ENCODE measurements at places on chromosomes 4 and X. TPM values are rescaled to one million over a fixed set of nuclear protein-coding genes. Genes with fewer than 3 reads are reported as not detected.

Gene GAGE12E
- not detected for polyA plus RNA-seq

Gene SAGE1
- not detected for polyA plus RNA-seq

Gene SPANXC
- not detected for polyA plus RNA-seq

Gene TTC29
- polyA plus RNA-seq, result 3.0 TPM

Gene FAM47C
- not detected for polyA plus RNA-seq

Gene GABRQ
- polyA plus RNA-seq, result 0.77 TPM

Gene SMPX
- 10.5 TPM for polyA plus RNA-seq

Gene TMEM164
- polyA plus RNA-seq, result 41.1 TPM

Gene LAMP2
- polyA plus RNA-seq, result 76.4 TPM

Gene ADAM29
- polyA plus RNA-seq, result 0.10 TPM

GRCh38 chr4:107578321-107578720 lies 141.7 kb downstream of the PAPSS1 start:
- no peak for DNase-seq

GRCh38 chrX:40933706-40934425 lies 151.4 kb upstream of the USP9X start:
- DNase-seq, result peak; percentile 35

- no peak for DNase-seq
These were observed 37.9 kb downstream of the RELL1 start for GRCh38 chr4:37648084-37648817.

- no peak for DNase-seq
These were observed 173.2 kb downstream of the MGST2 start for GRCh38 chr4:139838811-139839210.

DNA sequence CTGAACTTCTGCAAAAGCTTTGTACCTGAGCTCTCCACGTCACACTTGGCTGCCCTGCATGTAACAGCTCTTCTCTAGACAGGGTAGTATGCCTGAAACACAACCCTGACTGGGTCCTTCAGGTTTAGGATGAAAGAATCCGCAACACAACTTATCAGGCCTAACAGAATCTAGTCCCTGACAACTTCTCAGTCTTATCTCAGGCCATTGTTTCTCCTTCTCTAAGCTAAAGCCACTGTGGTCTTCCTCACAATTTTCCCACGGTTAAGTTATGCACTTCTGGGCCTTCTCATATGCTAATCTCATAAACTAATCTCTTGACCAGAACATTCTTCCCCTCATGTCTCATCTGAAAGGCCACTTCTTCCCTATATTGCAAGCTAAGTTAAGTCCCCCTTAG lies 10.8 kb upstream of the TMPRSS11B start:
- DNase-seq, result no peak

GRCh38 chr4:15457406-15458201 lies 12.1 kb upstream of the CC2D2A start:
- peak; percentile 55 for DNase-seq

DNA sequence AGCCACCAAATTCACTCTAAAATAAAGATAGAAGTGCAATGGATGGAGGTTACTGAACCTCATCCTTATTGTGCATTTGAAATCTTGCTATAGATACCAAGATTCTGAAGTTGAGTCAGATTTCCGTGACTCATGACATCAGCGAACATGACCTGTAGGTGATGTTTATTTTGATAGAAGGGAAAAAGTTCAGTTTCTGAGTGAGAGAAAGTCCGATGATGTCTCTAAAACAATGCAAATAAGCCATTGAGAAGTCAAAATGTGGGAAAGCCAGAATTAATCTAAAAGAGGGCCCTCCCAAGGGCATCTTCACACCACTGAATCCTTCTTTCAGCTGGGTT lies 20.0 kb downstream of the PHOX2B start:
- no peak for DNase-seq

GRCh38 chr4:76470532-76470931 lies 35.5 kb downstream of the SHROOM3 start:
- no peak for DNase-seq

DNA sequence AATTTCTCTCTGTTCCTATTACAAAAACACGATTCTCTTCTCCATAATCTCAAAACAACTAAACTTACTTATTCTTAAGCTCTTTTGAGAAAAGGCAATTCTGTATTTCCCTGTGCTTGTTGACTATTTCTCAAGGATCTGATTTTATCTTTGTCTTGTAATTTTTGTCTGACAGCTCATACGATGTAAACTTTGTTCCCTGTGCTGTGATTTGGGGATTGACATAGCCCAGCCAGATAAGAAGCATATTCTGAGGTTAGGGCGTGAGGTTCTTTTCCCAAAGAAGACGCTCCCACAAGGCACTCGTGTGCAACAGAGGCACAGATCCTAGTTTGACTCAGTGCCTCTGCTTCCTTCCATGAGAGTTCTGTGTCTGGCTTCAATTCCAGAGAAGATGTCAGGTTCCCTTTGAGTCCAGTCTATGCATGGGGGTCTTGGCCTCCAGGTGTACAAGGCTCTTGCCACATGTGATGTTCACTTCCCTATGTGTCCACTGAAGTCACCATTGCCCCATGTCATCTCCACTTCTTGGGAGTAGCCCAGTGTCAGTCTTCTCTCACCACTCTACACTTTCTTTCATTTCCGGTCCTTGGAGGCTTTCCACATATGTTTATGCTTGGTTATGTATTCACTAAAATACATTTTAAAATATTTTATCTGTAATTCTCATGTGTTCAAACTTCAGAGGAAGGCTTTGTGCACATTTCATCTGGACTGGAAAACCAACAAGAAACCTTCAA lies 94.8 kb downstream of the MID1 start:
- no peak for DNase-seq

DNA sequence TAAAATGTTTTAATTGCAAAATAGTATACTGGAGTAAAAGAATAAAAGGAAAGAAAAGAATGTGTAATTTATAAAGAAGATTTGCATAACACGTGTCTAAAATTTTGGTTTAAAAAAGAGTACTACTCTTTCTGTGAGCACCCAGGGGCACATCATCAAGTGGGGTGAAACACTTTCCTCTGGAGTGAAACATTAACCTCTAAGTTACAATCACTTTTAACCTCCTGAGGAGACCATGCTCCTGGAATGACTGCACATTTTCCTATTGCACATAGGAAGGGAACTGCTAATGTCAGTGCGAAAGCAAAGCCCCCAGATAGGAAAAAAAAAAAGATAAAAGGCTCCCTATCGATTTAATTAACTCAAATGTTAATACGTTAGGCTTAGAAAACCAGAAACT lies 13.3 kb downstream of the VEGFC start:
- DNase-seq, result no peak

- no peak for DNase-seq
These were observed 38.5 kb downstream of the GYG2 start for GRCh38 chrX:2867206-2867605.

DNA sequence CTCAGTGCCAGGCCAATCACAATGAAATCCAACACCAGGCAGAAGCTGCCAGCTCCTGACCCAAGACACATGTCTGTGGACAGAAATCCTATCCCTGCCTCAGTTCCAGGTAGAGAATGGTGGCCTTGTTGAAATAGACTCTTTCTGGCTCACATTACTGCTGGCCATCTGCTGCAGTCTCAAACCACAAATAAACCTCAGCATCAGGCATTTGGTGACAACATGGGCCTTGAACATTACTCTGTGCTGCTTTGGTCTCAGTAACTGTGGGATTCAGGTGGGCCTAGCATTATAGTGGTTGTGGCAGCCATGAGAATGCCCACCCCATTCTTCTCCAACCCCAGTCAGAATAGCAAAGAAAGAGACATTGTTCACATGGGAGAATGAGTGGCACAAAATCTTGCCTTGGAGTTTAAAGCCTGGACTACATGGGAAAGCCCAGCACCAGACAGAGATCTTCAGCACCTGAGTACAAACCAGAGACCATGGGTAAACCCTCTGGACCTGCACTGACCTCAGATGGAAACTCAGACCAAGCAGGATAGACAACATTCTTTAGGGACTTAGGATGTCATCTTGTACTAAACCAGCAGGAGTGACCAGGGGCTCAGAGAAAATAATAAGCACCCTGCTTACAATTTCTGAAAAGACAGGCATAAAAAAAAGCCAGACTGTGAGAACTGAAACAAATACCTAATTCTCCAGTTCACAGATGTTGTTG lies 50.4 kb upstream of the TRAM1L1 start:
- no peak for DNase-seq

- no peak for DNase-seq
These were observed 22.0 kb upstream of the RNF4 start for GRCh38 chr4:2446656-2447564.

DNA sequence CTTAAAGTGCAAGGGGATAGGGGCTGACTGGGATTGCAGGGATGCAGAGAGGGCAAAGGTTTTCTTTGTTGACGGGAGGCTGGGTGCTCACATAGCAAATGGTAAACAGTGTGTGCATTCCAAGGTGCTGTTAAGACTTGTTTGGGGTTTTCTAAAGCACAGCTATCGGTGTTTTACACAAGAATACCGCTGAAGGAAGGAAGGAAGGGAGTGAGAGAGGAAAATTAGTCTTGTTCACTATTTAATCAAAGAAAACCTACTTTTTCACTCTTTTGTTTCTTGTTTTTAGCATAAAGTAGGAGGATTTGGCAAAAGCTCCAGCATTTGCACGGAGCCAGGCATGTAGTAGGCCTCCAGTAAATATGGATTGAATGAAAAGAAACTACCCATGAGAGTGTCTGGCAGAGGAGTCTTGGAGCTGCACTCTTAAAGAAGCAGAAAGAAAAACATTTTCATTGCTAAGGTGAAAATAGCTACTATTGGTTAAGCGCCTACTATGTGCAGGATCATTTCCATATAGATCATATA lies 99.7 kb downstream of the FIP1L1 start:
- no peak for DNase-seq

- no peak for DNase-seq
These were observed 15.2 kb downstream of the GATB start for GRCh38 chr4:151745481-151746231.

DNA sequence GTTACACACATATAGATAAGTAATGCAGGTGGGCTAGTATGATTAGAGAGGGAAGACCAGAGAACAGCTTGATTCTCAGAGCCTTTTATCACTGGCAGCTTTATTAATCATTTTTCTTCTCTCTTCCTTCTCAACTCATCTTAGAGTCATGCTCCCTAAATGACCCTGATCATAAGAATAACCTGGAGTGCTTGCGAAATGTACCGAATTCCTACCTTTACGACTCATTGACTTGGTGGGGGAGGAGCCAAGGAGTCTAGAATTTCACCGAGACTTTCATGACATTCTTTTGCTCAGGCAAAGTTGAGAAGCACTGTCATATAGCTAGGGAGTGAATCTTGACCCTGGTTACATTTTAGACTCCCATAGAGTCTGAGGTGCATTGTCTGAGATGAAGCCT lies 298.9 kb upstream of the PUDP start:
- DNase-seq, result no peak

DNA sequence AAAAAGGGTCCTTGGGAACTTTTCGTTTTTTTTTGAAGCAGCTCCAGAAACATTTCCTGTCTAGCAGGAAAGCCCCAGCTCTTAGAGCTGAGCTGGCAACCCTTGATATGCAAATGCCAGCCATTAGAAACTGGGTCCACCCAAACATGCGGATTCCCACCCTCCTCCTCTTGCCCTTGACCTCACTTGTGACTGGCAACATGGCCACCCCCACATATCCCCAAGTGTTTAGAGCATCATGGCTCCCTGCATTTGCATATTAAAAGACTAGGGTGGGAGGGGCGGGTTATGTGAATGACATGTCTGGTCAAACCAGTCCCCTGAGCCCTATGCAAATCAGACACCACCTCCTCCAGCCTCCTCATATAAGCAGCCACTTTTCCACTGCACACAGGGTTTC lies 671.1 kb downstream of the FAT4 start:
- DNase-seq, result no peak

GRCh38 chr4:91611782-91612181 lies 692.0 kb upstream of the GRID2 start:
- DNase-seq, result no peak

- DNase-seq, result no peak
These were observed 46.7 kb downstream of the ENPP6 start for GRCh38 chr4:184171011-184171410.

GRCh38 chr4:39285111-39285795 lies 80.9 kb downstream of the RFC1 start:
- DNase-seq, result no peak

GRCh38 chr4:114077610-114078009 lies 98.2 kb upstream of the ARSJ start:
- DNase-seq, result no peak

GRCh38 chr4:48247878-48248558 lies 21.6 kb downstream of the TEC start:
- no peak for DNase-seq

DNA sequence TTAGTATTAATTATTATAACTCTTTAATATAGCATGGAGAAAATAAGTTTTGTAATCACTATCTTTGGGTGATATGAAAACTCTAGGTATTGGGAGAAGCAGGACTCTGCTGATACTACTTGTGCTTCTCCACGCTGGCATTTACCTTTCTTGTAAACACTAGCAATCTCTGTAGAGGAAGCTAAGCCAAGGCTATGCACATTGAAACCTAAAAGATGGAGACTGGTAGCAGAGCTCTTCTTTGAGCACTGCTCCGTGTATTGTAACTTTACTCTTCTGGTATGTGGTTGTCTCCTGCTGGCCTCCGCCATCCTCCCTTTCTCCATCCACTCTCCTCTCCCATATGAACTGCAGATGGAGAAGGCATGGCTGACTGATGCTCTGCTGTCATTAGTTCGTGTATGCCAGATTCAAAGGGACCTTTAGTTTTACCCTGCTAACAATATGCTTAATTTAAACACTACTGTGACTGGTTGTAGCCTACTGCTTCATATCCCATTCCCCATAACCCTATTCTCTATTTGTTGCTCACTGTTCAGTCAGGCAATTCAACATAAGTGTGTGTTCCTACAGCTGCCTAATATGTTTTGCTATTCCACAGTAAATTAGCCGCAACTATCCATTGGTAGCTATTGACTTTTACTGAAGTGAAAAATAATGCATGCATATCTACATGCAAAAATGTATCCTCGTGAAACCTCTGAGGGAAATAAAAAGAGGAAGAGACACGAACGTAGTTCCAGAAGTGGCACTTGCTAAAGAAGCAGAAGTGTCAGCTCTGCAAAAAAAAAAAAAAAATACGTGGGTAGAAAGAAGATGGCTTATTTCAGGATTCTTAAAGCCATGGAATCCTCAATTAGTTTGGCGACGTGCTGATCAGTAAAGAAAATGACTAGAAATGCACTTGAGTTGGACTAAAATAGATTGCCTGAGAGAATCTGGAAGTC lies 55.6 kb upstream of the CCSER1 start:
- DNase-seq, result no peak

DNA sequence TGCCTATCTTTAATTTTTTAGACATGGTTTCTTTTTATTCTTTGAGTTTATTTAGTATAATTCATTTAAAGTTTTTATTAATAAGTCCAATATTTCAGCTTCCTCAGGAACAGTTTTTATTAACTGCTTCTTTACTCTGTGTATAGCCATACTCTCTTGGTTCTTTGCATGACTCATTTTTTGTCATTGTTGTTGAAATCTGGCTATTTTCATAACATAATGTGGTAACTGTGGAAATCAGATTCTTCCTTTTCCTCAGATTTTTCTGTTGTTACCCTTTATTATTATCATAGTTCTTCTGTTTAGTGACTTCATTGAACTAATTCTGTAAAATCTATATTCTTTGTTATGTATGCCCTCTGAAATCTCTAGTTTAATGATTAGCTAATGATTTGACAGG lies 124.9 kb upstream of the CYSLTR1 start:
- DNase-seq, result no peak

GRCh38 chr4:905485-906338 lies 26.4 kb downstream of the GAK start:
- DNase-seq, result no peak

Data from right lung (tissue), 10 donors.